Hematopoietic multipotent progenitor cell (in vitro differentiated cells): ENCODE measurements at places on chromosomes 3 and 15.

GRCh38 chr3:4491855-4492207, 1.3 kb upstream of the ITPR1 start:
- DNase-seq: no peak

- DNase-seq: no peak
These were observed 401.7 kb upstream of the NR2F2 start for GRCh38 chr15:95928822-95929221.

GRCh38 chr3:174620138-174620537, 239.0 kb upstream of the NAALADL2 start:
- no peak for DNase-seq

DNA sequence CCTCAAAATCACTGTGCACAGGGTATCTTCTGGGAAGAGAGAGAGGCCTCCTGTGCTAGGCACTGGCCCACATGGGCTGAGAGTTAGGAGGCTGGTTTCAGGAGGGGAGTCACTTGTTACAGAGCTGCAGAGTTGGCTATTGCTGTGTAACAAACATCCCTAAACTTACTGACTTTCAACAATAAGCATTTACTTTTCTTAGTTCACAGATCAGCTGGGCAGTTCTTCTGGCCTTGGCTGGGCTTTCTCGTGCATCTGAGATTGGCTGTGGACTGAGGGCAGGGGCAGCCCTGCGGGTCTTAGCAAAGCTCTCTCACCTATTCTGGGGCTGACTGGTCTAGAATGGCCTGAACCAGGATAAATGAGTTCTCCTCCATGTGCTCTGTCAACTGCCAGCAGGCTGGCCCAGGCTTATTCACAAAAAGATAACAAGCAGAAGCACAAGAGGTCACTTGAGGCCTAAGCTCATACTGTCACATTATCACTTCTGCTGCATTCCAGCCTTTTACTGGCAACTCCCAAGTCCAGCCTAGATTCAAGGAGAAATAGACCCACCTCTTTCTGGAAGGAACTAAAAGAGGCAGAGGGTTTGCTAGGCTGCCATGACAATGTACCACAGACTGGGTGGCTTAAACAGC, 17.2 kb upstream of the RBSN start:
- DNase-seq: no peak
